ENCODE measurements at places on chromosomes 12 and 14.

DNA sequence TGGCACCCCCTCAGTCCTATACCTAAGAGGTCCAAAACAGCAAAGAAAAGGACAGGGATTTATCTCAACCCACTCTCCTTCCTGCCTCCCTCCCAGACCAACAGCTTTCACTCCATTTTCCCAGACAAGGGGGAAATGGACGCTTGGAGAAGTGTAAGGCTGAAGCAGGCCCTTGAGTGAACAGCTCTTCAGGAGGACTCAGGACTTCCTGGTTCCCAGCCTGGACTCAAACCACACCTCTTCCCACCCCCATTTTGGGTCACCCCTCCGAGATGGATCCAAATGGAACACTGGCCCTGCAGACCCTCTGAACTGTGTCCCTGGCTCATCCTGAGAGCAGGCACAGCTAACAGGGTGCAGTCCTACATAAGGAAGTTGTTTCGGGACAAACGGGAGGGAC, 2.7 kb downstream of the KMT2D start:
- peak; percentile 17 for DNase-seq

GRCh38 chr12:108806921-108807320, 50.5 kb downstream of the SSH1 start:
- DNase-seq: no peak

GRCh38 chr14:71290960-71291466, 383.8 kb downstream of the PCNX1 start:
- DNase-seq: peak; percentile 12

GRCh38 chr14:59455411-59455810, 9.8 kb downstream of the GPR135 start:
- no peak for DNase-seq

DNA sequence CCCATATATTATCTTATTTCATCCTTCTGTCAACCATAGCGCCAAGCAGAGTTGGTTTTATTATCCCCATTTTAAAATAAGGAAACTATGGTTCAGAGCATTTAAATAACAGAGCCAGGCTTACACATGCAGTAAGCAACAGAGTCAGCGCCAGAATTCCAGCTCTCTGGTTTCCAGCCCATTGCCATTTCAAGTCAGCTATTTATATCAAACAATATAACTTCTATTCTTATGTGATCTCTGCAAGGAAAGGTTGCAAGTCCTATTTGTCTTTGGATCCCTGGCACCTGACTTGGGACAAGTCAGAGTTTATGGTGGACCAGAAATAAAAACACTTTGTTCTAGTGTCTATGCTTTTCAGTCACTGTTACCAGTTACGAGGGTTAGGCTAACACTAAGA, 174.1 kb upstream of the EEA1 start:
- no peak for DNase-seq

DNA sequence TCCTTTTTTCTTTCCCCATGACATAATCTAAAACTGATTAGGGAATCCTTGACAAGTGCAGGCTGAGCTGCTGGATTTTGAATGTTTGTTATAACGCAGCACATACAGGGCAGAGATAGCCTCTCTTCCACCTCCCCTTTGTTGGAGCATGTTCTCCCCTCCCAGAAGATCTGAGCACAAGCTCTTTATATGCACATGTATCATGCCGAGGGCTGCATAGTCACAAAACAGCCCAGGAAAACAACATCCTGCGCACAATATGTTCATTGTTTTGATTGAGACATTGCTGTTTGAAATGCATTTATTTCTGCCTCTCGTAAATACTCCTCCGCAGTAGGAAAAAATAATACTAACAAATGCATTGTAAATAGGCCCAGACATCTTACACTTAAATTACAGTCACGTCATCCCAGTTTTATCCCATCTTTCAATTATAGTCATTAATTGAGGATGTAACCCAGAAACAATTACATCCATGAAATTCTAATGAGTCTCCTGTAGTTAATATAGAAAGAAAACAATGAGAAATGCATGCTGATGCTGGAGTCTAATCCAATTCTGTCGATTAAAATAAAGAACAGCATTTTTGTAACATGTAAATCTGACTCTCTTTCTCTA, 401.8 kb downstream of the BTG1 start:
- DNase-seq: no peak

- no peak for DNase-seq
These were observed 29.4 kb downstream of the RIN3 start for GRCh38 chr14:92542766-92543554.

GRCh38 chr12:12176402-12176801, 90.4 kb downstream of the LRP6 start:
- DNase-seq: no peak

- DNase-seq: no peak
These were observed 93.8 kb downstream of the CPSF2 start for GRCh38 chr14:92215579-92215978.

DNA sequence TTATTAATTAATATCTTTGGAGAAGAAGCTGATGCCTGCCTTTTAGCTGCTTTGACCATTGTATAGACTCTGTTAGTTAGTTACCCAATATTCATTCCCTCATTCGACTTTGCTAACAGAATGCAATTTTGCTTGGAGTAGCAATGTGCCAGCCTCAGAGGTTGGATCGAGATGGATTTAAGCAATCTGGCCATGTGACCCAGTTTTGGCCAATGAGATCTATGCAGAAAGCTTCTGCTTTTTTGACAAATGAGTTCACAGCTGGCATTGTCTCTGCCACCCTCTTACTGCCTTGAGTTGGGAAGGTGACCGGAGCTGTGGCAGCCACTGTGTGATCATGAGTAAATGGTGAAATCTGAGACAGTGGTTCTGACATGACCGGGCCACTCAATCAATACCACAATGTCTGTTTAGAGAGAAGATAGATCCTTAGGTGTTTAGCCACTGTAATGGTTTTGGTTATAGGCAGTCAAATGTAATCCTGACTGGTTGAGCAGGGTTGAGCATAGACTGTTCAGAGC, 74.9 kb upstream of the MED13L start:
- DNase-seq: no peak

GRCh38 chr12:54356951-54357356, 7.3 kb downstream of the GPR84 start:
- no peak for DNase-seq

GRCh38 chr12:67710582-67710981, 62.0 kb downstream of the DYRK2 start:
- no peak for DNase-seq

GRCh38 chr12:40559865-40560264, 132.4 kb upstream of the CNTN1 start:
- DNase-seq: no peak
